Cardiac fibroblast (primary cell): ENCODE measurements at places on chromosomes 5 and 9.

GRCh38 chr9:20084125-20084524 is 295.3 kb upstream of the SLC24A2 start:
- no peak for DNase-seq

DNA sequence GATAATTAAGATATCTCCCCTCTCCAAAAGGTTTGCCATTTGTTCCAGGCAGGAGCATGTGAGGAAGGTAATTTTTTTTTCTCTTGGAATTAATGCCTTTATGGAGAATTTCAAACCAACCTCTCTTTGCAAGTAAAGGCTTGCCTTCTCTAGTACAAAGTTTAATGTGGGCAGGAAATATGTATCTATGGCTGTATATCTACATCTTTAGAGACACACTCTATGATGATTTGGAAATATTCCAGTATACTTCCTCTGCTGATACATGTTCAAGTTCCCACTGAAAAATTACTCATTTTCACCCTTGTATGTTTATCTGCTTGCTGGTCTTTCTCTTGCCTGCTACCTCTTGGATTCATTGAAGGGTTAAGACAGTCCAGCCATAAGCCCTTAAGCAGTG is 83.5 kb upstream of the SEMA6A start:
- DNase-seq, result no peak

- no peak for DNase-seq
Measured at GRCh38 chr9:78566521-78566920, 269.6 kb downstream of the PSAT1 start.

- DNase-seq, result no peak
Measured at GRCh38 chr5:88393042-88393441, 124.4 kb upstream of the TMEM161B start.

GRCh38 chr5:174706997-174707572 is 17.3 kb upstream of the MSX2 start:
- DNase-seq, result no peak

DNA sequence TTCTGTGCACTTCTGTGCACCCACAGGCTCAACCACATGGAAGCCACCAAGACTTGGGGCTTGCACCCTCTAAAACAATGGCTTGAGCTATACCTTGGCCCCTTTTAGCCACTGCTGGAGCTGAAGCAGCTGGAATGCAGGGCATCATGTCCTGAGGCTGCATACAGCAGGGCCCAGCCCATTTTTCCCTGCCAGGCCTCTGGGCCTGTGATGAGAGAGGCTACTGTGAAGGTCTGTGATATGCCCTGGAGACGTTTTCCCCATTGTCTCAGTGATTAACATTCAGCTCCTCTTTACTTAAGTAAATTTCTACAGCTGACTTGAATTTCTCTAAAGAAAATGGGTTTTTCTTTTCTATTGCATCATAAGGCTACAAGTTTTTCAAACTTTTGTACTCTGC is 134.0 kb upstream of the EGFLAM start:
- no peak for DNase-seq
